Suppressor macrophage treated with lipopolysaccharide for 4 hours (primary cell): ENCODE measurements at places on chromosomes 16 and 17.
A peak's percentile ranks its signal among the peaks of the same experiment; 100 is the strongest.

- DNase-seq: peak; percentile 61
Measured at GRCh38 chr16:4371357-4372000, at the start of gene VASN. VASN (plus strand) TSS chr16:4371848; CDS start chr16:4380878, 9,030 bp downstream.

GRCh38 chr17:3955673-3955988, 8.6 kb downstream of the ATP2A3 start:
- DNase-seq: peak; percentile 59

- DNase-seq: no peak
Measured at GRCh38 chr17:50181591-50182560, 16.1 kb downstream of the SGCA start.

- peak; percentile 59 for DNase-seq
Measured at GRCh38 chr16:29662000-29662728, 883 bp upstream of the SPN start.

DNA sequence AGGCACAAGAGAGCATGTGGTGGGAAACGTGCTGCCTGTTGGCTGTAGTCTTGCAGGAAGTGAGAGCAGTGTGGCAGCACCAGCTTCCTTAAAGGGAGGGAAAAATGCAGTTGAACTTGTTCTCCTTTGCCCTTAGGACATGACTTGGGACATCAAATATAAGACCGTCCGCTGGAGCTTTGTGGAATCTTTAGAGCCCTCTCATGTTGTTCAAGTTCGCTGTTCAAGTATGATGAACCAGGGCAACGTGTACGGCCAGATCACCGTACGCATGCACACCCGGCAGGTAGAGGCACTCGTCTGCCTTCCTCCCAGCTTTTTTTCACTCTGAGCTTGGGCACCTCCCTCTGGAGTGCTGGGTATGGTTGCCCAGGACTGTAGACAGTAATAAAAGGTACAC, 23.3 kb downstream of the GPR179 start:
- no peak for DNase-seq

DNA sequence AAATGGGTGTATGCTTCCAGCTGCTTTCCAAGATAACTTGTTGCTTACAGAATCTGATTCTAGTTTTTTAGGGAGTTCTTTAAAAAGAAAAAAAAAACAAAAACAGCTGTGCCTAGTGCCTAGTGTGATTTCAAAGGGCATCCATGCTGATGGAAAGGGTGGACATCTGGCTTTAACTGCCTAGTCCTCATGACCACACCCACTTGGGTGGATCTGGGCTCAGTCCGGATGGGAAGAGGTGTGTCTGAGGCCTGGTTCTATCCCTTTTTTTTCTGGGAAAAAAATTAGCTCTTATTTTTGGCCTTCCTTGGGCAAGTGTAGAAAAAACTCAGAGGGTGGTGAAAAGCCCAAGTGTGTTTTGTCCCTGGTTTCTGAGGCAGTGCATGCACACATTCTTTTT, 132.3 kb upstream of the CDH11 start:
- DNase-seq: no peak

DNA sequence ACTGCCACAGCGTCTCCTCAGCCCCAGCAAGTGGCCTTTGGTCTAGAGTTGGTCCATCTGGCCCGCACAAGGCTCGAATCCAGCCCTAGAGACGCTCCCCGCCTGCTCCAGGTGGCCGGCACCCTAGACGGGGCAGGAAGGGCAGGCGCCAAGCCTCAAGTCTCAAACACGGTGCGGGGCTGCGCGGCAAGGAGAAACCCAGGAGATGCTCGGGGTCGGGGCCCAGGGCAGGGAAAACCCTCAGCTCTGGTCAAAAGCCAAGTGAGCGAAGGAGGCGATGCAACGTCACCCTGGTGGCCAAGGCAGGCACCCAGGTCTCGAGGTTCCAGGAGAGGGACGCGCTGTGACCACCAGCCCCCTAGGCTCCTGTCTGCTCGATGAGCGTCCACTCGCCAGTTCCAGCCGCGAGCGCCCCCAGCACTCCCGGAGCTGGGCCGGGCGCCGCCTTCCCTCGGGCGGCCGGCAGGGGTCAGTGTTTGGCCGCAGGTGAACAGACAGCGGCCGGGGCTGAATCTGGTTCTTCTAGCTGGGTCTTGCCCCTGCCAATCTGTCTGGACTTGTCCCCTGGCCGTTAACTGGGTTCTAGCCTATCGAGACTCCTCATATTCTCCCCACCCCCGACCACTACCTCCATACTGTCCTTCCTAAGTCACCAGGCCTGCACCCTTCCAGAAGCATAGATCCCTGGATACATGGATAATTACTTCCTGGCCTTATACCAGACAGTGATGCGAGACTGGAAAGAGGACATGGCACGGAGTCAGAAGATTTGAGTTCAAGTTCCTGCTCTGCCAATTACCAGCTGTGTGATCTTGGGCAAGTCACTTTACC, 44.0 kb downstream of the PRAC1 start:
- DNase-seq: peak; percentile 75
